Epithelial cell of esophagus (primary cell): ENCODE measurements at places on chromosomes 11 and 22.

DNA sequence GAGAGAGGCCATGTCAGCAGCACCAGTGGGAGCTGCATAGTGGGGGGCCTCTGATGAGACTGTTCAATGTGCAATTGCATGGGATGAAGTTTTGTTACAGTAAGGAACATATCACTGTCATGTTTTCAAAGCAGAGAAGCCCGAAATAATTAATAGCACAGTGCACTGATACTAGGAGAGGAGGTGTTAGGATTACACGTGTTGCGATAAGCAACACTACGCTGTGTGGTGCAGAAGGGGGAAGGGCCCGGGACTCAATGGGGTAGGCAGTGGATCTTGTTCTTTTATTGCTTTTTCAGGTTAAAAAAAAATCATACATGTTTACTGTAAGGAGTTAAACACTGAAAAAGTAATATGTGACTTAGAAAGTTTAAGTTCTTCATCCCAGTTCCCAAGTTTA is 29.2 kb downstream of the TCIRG1 start:
- DNase-seq = no peak

GRCh38 chr11:112811783-112812182 is 149.4 kb upstream of the NCAM1 start:
- DNase-seq = no peak

DNA sequence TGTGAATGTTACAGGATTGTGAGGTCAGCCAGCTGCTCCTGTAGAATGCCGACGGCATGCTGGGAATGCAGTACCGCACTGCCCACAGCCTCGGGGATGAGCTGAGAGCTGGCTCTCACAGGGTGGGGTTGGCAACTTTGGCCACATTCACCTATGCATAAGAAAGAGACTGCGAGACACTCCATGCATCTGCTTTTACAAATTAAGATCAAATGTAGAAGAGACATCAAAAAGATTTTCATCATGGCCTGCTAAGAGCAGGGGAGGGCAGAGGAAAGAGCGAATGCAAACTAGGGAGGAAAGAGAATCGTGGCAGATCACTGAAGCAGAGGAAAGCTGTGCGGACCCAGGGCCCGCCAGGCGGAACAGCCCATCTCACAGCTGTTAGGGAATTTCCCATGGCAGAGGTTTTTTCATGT is 49.8 kb upstream of the SPATA19 start:
- DNase-seq = no peak

GRCh38 chr22:43726322-43726721 is 85.8 kb downstream of the EFCAB6 start:
- no peak for DNase-seq

GRCh38 chr11:17186932-17187692 is 20.7 kb downstream of the PIK3C2A start:
- DNase-seq = no peak

DNA sequence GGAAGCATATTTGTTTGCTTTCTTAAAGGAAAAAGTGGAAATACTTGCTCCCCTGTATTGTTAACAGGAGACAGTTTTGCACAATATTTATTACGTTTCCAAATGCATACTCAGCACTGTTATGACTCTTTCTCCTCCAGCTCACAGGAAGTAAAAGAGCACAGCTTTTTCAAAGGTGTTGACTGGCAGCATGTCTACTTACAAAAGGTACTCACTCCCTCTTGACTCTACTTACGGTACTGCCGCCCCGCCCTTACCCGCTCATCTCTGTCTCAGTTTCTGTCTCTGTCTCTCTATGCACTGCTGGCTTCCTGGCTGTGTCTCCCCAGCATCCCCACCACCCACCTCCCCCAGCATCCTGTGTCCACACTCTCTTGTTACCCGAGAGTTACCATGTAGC is 32.2 kb upstream of the MYO18B start:
- DNase-seq = peak; percentile 66

GRCh38 chr11:113567867-113568544 is 92.8 kb upstream of the DRD2 start:
- no peak for DNase-seq

- DNase-seq = peak; percentile 87
Measured at GRCh38 chr11:14902650-14903350, 10.8 kb upstream of the CYP2R1 start.

DNA sequence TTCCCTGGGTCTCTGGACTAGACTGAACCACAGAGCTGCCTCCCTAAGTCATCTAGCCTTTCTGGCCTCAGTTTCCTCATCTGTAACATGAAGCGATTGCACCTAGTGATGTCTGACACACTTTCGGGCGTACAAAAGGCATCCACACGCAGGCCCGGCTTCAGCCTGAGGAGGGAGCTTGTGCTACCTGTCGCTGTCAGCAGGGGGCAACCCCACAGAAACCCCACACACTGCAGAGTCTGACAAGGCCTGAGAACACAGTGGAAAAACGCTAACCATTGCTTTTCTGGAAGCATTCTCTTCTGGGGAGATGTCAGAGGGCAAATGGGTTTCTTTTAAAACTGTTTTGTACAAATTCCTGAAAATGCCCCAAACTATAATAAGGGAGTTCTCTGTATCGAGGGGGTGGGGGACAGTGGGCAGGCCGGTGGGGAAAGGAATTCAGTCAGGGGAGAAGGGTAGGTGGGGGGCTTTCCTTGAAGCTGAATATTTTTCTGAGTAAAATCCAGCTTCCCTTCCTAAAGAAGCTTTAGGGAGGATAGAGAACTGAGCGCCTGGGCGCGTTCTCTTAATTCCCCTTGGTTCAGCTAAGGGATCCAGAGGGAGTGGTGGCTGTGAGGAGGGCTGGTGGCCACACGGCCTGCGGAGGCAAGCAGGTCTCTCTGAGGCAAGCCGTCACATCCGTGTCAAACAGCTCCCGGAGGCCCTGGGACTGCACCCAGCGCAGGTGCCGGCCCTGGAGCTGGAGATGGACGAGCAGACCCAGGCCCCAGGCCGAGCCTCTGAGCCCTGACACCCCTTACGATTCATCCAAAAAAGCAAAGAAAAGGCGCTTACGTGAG is 533 bp downstream of the ELF5 start:
- DNase-seq = peak; percentile 71

DNA sequence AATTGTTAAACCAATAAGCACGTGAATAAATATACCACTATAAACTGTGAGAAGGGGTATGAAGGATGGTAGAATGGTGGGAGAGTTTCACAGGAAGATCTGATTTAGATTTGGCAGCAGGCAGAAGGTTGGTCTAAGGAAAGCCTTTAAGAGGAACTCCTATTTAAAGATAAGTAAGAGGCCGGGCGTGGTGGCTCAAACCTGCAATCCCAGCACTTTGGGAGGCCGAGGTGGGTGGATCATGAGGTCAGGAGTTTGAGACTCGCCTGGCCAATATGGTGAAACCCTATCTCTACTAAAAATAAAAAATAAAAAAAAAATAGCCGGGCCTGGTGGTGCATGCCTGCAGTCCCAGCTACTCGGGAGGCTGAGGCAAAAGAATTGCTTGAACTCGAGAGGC is 45.8 kb upstream of the CXCR5 start:
- DNase-seq = no peak

- no peak for DNase-seq
Measured at GRCh38 chr11:96061730-96062129, 137.8 kb upstream of the MTMR2 start.

- DNase-seq = no peak
Measured at GRCh38 chr22:37266581-37267134, 15.7 kb upstream of the CYTH4 start.

GRCh38 chr11:8838248-8838647 is 72.7 kb upstream of the AKIP1 start:
- DNase-seq = no peak

GRCh38 chr11:26580929-26581328 is 8.9 kb upstream of the MUC15 start:
- peak; percentile 41 for DNase-seq

DNA sequence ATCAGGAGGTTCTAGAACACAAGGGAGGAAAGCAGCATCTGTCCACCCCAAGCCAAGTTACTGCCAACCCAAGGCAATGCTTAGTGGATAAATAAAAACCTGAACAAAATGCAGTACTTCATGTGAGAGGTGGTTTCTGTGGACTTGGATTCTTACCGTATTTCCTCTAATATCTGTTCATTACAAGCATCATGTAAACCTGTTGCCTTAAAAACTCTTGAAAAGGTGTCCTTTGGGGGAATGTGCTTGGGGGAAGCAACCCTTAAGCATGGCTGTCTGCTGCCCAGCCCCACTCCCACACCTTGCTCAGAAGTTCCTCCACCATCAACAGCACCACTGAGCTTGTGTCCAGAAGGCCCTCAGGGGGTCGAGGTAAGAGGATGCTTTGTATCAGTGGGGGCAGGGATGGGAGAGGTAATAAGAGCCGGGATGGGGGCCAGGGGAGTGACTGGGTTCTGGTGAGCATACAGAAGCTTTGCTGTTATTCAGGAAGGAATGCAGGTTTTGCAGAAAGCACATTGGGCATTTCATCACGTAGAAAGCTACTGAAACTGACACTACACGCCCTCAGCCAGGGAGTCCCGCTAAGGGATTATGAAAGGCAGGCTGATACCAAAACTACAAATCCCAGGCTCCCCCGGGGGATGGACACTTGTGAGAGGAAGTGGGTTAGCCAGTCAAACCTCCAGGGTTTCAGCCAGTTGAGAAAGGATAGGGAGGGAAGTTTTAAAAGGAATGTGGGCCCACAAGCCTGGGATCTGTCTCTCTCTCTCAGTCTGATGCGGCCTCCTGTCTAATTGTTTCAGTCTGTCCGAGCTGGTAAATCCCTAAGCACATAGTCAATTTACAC is 52.0 kb downstream of the KCNJ1 start:
- peak; percentile 78 for DNase-seq

GRCh38 chr11:59943997-59944714 is 5.9 kb downstream of the OOSP1 start:
- no peak for DNase-seq

- no peak for DNase-seq
Measured at GRCh38 chr22:48320048-48320682, 1507.5 kb downstream of the BRD1 start.

- no peak for DNase-seq
Measured at GRCh38 chr11:6303661-6304060, 16.6 kb downstream of the CAVIN3 start.

GRCh38 chr11:115391598-115391997 is 112.6 kb downstream of the CADM1 start:
- DNase-seq = no peak

DNA sequence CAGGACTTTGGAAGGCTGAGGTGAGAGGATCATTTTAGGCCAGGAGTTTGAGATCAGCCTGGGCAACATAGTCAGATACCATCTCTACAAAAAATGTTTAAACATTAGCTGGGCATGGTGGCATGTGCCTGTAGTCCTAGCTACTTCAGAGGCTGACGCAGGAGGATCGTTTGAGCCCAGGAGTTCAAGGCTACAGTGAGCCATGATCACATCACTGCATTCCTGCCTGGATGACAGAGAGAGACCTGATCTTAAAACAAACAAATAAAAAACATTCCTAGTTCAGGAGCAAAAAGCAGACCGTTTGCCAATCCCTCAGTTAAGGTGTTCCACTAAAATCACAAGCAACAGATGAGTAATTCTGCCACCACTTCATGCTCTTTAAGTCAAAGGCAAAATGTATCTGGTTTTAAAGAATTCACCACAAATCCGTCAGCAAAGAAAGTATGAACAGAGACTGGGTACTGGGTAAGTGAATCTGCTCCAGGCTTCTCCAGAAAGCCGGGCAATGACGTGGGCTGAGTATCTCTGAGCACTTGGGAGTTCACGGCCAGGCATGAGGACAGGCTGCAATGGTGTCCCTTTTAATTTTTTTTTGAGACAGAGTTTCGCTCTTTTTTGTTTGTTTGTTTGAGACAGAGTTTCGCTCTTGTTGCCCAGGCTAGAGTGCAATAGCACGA is 19.5 kb downstream of the CLTCL1 start:
- peak; percentile 80 for DNase-seq

- peak; percentile 34 for DNase-seq
Measured at GRCh38 chr11:102306817-102307726, 10.2 kb upstream of the BIRC3 start.

DNA sequence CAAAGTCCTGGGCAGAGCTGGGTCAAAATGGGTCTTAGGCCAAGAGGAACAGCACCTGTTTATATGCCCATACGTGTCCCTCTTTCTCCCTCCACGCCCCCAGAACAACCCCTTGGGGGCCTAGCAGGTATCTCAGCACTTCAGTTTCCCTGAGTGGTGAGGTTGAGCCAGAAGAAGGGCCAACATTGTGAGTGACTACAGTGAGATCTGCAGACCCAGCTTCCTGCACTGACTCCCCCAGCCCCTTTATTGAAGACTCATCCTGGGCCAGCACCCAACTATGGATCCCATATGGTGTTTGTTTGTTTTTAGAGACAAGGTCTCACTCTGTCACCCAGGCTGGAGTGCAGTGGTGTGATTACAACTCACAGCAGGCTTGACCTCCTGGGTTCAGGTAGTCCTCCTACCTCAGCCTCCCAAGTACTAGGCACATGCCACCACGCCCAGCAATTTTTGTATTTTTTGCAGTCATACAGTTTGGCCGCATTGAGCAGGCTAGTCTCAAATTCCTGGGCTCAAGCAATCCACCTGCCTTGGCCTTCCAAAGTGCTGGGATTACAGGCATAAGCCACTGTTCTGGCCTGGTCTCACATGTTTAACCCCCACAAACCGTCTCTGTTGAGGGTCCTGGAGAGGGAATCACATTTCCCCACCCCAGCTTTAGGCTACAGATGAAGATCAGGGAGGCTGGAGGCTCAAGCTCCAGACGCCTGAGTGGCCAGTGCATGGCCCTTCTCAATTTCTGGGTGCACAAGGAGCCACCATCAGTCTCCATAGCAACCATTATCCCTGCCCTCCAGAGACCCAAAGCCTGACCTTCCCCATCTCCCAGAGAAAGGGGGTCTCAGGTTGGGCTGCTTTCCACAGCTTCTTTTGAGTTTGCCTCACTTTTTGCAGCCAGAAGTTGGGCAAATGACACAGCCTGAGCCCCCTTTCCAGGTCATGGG is 1.7 kb upstream of the LARGE2 start:
- DNase-seq = no peak

GRCh38 chr22:19626666-19627065 is 87.6 kb upstream of the SEPTIN5 start:
- no peak for DNase-seq

GRCh38 chr22:30434843-30435242 is 9.3 kb downstream of the MTFP1 start:
- DNase-seq = no peak

DNA sequence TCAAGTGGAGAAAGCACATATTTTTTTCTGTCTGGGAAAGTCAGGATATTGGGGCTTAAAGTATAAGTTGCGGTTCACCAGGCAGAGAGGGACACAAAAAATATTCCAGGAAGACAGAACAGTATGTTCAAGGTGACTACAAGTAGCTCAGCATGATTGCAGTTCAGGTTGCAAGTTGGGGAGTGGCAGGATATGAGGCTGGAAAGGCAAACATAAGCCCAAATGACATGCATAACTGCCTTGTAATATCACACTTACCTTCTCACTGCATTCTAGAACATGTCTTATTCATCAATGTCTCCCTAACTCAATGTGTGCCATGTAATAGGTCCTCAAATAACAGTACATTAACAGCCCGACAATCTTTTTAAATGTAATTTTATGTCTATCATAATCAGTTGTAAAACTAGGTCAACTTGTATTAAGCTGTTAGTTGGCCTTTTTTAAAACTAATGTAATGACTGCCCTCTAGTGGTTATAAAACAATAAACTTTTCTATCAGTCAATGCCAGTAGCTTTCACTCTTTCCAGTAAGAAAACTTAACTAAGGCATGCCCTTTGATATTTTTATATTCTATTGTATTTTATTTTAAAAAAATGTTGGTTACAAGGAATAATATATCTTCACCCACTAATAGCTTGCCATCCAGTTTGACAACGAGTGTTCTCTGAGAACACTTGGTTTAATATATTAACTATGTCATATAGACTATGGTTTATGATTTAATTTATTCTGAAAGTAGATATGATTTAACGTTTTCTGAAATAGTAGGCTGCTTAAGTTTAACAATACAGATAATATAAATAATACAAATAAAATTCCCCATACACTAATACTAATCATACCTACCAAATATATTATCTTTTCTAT is 39.4 kb upstream of the CFAP300 start:
- peak; percentile 90 for DNase-seq
